ENCODE measurements at places on chromosomes 13 and 19. TPM values are rescaled to one million over a fixed set of nuclear protein-coding genes. Genes with fewer than 3 reads are reported as not detected.
A peak's percentile ranks its signal among the peaks of the same experiment; 100 is the strongest.

DNA sequence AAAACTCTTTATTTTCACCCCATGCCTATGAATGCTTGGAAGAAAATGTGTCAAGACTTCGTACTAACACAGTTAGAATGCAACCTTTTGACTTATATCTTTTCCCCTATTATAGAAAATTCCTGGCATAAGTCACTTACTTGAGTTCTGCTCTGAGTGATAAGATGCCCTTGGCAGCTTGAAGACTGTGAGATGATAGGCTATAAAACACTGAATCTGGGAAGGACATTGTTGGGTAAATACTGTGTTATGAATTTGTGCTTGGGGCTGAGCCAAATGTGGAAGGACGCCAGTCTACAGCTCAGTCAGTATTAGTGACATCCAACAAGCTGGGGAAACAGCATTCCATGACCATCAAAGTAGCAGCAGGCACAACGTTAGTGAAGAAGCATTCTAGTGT, 368.0 kb upstream of the SGCG start:
- no peak for DNase-seq

DNA sequence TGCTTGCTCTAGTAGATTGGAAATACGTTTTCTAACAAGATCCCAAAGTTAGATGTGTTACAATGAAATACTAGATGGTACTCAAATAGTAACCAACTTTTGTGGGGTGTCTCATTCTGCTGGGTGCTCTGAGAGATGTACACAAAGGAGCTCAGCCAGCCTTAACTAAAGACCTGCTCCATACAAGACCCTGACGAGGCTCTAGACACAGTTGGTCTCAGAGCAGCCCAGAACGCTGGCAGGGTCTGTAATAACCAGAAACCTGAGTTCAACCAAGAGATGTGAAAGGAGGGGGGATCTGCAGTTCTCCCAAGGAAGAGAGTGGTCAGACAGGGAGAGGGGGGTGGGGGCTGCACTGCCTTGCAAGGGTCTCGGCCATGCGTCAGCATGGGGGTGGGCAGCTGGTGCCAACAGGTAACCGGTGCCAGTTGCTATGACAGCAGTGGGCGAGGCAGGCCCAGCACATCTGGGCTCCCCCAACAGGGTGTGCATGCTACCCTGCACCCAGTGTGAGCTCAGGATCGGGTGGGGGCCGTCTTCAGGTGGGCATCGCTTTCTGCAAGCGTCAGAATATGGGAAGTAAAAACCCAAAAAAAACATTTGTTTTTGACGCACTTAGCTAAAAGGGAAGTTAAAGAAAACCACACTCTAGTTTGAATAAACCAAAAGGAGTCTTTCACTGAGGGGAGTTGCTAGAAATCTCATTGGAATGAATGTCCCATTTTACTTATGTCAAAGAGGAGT, 68.0 kb upstream of the GPR183 start:
- DNase-seq, result peak; percentile 33

The CEACAM21 gene
- 0.51 TPM for total RNA-seq

GRCh38 chr13:110442930-110443621, 118.4 kb downstream of the RAB20 start:
- no peak for DNase-seq
